HT-29 (cell line): ENCODE measurements at places on chromosomes 16 and 17. TPM values are rescaled to one million over a fixed set of nuclear protein-coding genes. Genes with fewer than 3 reads are reported as not detected.

- no peak for DNase-seq
Observed at GRCh38 chr17:30389756-30390300, 11.1 kb downstream of the CPD start.

DNA sequence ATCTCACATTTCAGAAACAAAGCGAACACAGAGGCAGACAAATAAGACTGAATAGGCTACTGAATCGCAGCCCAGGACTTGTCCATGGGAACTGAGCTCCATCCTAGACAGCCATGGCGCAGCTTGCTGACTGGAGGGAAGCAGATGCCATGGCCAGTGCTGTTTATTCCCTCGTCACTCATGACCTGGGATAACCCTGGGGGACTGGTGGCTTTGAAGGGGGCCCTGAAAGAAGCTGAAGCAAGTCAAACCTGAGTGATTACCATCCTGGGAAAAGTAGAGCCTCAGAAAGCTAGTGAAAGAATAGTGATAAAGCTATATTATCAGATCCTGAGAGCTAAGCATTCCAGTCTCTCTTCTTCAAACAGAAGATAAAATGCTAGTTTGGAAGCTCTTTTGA, 94.1 kb downstream of the RPGRIP1L start:
- no peak for DNase-seq

The CA4 gene
- total RNA-seq: 0.10 TPM in 1 of 2 replicates, not detected in the other

The NLRC3 gene
- not detected in 2 replicates for total RNA-seq

The BTBD17 gene
- 0.10 and 0.44 TPM in 2 replicates for total RNA-seq
